ENCODE measurements at places on chromosomes 11 and 22.

DNA sequence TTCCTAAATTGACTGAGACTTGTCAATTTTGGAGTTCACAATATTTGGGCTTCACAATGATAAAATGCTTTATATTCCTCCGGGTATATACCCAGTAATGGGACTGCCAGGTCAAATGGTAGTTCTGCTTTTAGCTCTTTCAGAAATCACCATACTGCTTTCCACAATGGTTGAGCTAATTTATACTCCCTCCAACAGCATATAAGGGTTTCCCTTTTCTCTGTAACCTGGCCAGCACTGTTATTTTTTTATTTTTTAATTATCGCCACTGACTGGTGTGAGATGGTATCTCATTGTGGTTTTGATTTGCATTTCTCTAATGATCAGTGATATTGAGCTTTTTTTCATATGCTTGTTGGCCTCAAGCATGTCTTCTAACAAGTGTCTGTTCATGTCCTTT lies 21.8 kb downstream of the NARS2 start:
- no peak for DNase-seq

- no peak for DNase-seq
Measured at GRCh38 chr22:17501679-17502285, 61.5 kb upstream of the SLC25A18 start.

GRCh38 chr22:35456757-35457156 lies 56.8 kb downstream of the MCM5 start:
- DNase-seq = no peak

DNA sequence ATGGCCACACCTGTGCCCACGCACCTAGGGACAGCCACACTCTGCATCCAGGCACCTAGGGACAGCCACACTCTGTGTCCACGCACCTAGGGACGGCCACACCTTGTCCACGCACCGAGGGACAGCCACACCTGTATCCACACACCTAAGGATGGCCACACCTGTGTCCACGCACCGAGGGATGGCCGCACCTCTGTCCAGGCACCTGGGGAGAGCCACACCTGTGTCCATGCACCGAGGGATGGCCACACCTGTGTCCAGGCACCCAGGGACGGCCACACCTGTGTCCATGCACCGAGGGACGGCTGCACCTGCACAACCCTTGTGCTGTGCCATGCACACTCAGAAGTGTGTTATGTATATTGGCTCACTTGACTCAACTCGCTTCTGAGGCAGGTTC lies 10.8 kb downstream of the OVOL1 start:
- DNase-seq = no peak

- DNase-seq = no peak
Measured at GRCh38 chr11:110492321-110492685, 62.6 kb downstream of the FDX1 start.

- no peak for DNase-seq
Measured at GRCh38 chr11:74630043-74630442, 37.7 kb downstream of the POLD3 start.

DNA sequence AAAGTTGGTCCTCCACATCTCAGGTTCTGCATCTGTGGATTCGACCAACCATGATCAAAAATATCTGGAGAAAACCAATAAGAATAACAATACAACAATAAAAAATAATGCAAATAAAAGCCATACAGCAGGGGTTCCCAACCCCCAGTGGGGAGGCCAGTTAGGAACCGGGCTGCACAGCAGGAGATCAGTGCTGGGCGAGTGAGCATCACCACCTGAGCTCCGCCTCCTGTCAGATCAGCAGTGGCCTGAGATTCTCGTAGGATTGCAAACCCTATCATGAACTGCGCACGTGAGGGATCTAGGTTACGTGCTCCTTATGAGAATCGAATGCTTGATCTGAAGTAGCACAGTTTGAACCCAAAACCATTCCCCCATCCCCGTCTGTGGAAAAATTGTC lies 25.4 kb upstream of the MYO18B start:
- DNase-seq = no peak

GRCh38 chr11:114237321-114238280 lies 58.6 kb upstream of the NNMT start:
- no peak for DNase-seq

DNA sequence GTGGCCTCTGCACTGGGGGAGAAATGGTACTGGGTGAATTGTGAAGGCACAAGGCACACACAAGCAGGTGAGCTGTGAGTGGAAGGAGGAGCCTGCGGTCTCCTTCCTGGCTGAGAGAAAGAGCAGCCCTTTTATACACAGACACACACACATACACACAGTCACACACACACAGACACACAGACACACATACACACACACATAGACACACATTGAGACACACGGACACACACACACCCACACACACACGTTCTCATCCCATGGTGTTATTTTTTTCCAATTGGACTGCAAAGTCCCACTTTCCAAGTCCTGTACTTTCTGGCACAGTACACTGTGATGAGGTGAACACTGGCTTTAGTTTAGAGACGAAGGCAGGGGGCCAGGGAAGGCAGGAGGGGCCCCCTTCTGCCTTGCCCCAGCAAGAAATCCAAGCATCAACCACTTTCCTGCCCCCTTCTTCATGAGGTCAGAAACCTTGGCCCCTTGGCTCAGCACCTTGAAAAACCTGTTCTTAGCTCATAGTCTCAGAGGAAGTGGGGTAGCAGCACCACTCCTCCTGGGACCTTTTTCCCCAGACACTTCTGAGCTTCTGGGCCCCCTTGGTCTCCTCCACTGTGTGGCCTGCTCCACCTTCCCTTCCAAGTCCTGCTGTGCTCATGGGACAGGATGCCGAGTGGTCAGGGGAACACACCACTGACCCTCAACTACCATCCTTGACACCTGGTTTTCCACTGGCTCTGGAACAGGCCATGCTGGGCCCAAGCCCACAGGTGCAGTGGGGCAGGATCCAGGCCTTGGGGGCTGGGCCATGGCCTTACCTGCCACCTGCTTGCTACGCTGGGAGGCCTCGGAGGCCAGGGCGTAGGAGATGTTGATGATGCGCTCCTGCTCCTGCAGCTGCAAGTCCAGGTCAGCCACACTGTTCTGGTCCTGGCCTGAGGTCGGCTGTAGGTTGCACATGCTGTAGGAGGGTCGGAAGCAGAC lies 43.8 kb downstream of the C11orf58 start:
- no peak for DNase-seq

- no peak for DNase-seq
Measured at GRCh38 chr11:92931746-92932422, 37.6 kb upstream of the MTNR1B start.

DNA sequence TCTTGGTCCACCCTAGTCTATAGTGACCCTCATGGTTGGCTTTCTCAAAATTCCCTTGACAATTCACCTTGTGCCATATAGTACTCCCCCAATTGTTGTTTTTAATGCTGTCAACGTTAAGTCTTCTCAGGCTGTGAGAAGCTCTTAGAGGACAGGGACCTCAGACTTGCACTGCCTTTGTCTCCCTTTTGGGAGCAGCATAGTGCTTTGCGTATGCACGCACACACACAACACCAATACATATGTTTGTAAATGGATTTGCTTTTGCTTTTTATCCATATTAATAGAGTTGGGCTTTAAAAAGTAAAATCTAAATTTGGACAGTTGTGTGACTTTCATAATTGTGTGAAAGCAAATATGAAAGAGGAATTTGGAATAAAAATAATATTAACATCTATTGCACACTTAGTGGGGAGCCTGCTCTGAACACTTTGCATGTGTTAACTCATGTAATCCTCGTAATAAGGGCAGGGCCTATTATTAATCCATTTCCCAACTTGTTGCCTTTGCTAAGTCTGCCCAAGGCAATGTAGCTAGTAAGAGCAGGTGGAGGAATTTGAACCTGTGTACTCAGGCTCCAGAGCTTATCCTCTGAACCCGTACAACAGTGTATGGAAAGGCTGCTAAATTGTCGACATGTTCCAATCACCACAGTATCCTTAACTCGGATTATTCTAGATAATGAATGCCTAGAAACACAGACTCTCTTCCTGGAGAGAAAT lies 257.7 kb upstream of the NARS2 start:
- no peak for DNase-seq

DNA sequence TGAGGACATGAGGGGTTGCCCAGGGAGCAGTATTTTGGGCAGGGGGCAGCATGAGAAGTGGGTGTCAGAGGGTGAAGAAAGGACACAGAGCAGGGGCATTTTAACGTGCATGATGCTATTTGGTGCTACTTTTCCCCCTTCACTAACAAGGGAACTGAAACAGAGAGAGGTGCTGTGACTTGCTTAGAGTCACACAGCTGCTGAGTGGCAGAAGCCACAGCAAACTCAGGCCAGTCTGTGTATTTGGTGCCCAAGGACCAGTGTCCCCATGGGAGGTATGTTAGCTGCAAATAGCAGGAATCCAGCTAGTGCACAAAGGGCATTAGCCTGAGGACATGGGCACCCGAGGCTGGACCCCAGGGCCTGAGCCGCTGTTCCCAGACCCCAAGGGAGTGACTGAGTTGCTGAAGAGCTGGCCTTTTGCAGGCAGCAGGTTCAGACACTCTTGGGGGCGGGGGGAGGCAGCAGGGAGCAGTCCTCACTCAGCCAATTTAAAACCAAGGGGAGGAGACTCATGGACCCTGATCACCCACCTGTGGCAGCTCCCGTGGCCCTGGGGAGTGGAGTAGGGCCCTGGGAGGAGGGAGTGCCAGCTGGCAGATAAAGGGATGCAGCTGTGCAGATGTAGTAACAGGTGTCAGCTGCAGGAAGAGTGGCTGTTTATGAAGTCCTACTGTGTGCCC lies 14.6 kb downstream of the PARVG start:
- DNase-seq = no peak
